Right ventricle myocardium superior (tissue), 1 donor: ENCODE measurements at places on chromosomes 4 and X. TPM values are rescaled to one million over a fixed set of nuclear protein-coding genes. Genes with fewer than 3 reads are reported as not detected.
A peak's percentile ranks its signal among the peaks of the same experiment; 100 is the strongest.

GRCh38 chr4:8267077-8267476 is 2.5 kb upstream of the HTRA3 start:
- DNase-seq = peak; percentile 92

- DNase-seq = no peak
Observed at GRCh38 chr4:52010986-52011385, 9.2 kb downstream of the LRRC66 start.

The POLN gene
- 2.3 TPM for total RNA-seq

The RS1 gene
- not detected for total RNA-seq

DNA sequence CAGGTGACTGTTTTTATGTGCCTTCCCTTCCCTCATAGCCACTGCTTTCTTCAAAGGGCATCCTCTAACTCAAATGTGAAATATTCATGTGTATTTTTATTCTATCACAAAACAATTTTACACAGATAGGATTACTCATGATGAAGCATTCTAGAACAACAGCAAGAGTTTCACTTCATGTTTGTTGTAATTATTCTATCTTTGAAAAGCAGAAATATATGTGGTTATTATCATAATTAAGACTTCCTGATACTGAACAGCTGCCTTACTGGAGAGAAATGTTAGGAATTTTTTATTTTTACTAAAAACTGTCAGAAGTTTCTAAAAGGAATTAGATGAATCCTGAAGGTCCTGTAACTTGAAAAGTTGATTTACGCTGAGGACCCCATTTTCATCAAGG is 229.1 kb downstream of the PALLD start:
- DNase-seq = no peak

GRCh38 chr4:36310793-36311192 is 29.4 kb downstream of the DTHD1 start:
- DNase-seq = peak; percentile 50

The P2RY8 gene
- 1.6 TPM for total RNA-seq

The UGT2B10 gene
- total RNA-seq = not detected

- DNase-seq = no peak
Observed at GRCh38 chr4:151529187-151529586, 120.2 kb downstream of the FHIP1A start.

GRCh38 chr4:155676430-155676825 is 9.8 kb downstream of the GUCY1A1 start:
- no peak for DNase-seq

DNA sequence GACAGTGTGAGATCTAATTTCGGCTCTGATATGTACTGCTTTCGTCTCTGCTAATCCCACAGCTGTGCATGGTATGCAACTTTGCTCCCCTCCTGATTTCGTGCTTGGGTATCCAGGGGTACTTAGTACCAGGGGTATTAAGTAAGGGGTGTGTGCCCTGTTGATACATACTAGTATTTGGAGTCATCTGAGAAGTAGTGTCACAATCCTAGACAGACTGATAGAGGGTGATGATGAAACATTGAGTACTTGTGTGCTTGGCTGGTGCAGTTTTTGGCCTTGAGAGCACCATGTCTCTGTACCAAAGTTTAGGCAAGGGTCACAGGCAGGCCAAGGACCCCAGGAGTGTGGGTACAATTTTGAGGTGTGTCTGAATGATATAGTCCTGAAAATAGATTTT is 10.9 kb downstream of the GPAT3 start:
- no peak for DNase-seq

- no peak for DNase-seq
Observed at GRCh38 chr4:142567620-142568451, 278.3 kb downstream of the INPP4B start.

- DNase-seq = no peak
Observed at GRCh38 chrX:10117864-10118377, 38.9 kb upstream of the CLCN4 start.

The IQSEC2 gene
- 10.5 TPM for total RNA-seq

DNA sequence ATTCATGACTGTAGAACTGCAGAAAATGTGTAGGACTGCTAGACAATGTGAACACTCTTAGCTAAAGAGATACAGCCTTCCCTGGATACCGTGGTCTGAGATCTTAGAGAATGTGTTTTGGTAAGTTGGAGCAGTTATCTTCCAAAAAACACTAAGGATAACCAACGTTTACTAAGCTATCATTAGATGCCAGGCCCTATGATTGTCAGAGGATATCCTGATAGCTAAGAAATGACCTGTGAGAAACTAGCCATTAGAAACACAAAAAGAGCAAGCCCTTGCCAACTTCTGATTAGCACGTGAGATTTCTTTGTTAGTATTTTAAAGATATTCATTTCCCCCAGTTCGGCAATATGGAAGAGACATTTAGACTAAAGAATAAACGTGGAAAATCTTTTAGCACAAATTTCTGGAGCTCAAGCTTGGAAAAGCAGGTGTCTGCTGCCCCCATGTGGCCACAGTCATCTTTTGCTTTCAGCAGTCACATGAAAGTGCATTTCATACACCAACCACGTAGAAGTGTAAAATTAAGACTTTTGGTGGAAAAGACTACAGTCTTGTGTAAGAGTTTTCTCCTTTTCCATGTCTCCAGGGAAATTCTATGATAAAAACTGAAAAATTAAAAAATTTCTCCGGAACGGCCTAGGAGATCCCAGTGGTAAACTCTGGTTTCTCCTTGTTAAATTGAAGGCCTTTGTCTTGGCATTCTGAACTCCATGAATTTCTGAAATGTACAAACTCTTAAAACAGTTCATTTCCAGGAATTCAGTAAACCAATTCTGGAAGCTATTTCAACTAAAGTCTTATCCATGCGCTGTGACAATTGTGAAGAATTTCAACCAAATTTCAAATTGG is 136.4 kb downstream of the ZNF674 start:
- DNase-seq = peak; percentile 72
